CD4-positive, alpha-beta memory T cell (primary cell): ENCODE measurements at places on chromosomes 12 and 14. TPM values are rescaled to one million over a fixed set of nuclear protein-coding genes. Genes with fewer than 3 reads are reported as not detected.

The EID3 gene
- 9.4 TPM for total RNA-seq

DNA sequence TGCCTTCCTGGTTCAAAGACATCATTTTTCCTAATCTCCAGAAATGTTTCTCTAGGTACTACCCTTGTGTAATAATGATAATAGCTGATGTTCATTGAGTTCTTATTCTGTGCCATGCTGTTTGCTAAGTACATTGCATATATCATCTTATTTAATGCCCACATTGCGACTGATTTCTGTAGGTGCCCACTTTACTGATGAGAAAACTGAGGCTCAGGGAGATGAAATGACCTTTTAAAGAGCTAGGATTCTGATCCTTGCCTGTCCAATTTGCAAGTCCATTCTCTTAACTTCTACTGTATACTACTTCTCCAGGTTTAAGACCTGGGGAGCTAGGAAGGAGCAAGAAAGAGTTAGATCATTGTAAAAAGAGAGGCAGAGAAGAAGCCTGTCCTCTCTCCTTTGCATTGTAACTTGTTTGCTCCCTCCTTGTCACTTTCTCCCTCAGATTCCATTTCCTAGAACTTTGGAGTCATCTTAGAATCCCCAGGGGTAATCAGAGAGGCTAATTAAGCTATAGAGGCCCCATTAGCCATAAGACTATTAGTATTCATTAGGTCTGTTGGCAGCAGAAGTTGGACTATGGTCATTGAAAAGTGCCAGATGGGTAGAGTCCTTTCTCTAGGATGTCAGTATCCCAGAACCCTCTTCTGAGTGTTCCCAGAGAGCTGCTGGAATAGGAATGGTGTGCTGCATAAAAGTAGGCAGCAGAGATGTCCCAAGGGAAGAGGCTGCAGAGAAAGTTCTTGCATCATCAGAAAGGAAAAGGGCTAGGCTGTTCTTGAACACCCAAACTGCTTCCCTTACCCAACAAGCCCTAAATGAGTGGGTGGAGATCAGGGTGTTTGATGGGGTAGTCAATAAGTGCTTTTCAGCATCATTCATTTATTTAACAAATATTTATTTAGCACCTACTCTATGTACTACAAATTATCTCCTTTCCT, 3.1 kb downstream of the DGKA start:
- no peak for DNase-seq
- peaks cover 81% of the 10 kb centered on the region for H3K4me1 ChIP-seq
- peak overlapping the region; percentile 88 for H3K27ac ChIP-seq
- H3K27me3 ChIP-seq = no peaks in the 10 kb centered on the region

- no peaks in the 10 kb centered on the region for H3K36me3 ChIP-seq
- H3K4me1 ChIP-seq = peaks cover 43% of the 10 kb centered on the region
- peak within 1 kb of the TSS; percentile 98 for H3K27ac ChIP-seq
- DNase-seq = peak; percentile 88
- no peaks in the 10 kb centered on the region for H3K27me3 ChIP-seq
- H3K4me3 ChIP-seq = peak within 1 kb of the TSS; percentile 92
These were observed at the start of gene TMBIM4 for GRCh38 chr12:66169221-66170170. TMBIM4 (minus strand) TSS chr12:66169996; CDS start chr12:66169951, 45 bp downstream.

The SERPINA12 gene
- not detected for total RNA-seq

The CGRRF1 gene
- total RNA-seq = 23.8 TPM

GRCh38 chr12:10101042-10101579, 2.3 kb upstream of the CLEC1A start:
- no peaks in the 10 kb centered on the region for H3K27me3 ChIP-seq
- H3K4me3 ChIP-seq = no peak overlapping the region
- H3K4me1 ChIP-seq = no peaks in the 10 kb centered on the region
- DNase-seq = no peak

GRCh38 chr12:40168868-40169267, 55.9 kb upstream of the LRRK2 start:
- peaks cover 11% of the 10 kb centered on the region for H3K4me1 ChIP-seq
- H3K36me3 ChIP-seq = no peaks in the 10 kb centered on the region

The TMTC3 gene
- total RNA-seq = 11.5 TPM

The CHGA gene
- not detected for total RNA-seq

DNA sequence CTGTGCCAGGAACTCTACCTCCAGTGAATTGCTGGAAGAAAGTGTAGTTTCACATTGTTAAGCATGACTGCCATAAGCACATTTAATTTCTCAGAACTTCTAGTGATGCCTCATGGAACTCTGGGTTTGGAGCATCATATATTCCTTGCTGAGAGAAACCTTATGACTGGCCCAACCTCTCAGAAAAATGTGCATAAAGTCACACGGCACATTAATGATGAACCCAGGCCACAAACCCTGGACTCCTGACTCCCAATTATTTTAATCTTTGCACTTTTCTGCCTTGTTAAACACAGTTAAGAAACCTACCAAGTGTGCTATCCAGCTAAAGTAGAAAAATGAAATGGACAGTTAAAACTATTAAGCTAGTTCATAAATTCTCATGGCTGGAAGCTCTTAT, 5.6 kb downstream of the TCP11L2 start:
- DNase-seq = no peak
- H3K4me3 ChIP-seq = no peak overlapping the region
- H3K27ac ChIP-seq = no peak overlapping the region
- no peaks in the 10 kb centered on the region for H3K27me3 ChIP-seq

The GCH1 gene
- total RNA-seq = 28.4 TPM

DNA sequence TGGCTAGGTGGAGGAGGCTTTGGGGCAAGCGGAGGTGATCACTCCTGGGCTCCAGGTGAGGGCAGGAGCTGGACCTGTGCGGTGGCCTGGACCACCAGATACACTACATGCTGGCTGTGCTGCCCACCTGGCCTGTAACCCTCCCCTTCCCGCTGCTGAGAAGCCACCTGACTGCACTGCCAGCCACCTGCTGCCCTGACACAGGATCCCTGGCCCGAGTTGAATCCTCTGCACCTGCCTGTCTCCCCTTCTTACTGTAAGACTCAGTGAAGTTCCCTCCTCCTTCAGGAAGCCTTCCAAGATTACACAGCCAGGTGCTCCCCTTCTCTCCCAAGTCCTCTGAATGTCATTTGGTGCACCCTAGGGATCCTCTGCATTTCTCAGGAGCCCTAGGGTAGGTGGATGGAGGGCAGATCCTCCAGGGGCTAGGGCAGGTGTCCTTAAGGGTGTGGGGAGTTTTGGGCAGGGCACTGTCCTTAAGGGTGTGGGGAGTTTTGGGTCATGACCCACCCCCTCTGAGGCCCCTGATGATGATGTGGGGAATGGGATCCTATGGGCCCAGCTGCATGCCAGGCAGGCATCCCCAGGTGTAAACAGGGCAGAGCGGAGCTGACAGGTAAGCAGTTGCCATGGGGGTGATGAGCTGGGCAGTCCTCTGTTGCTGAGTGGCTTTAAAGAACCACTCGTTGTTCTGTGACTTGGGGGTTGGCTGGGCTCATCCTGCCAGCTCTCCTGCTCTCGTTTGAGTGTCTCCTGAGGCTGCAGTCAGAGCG, 6.7 kb upstream of the MTA1 start:
- H3K36me3 ChIP-seq = no peaks in the 10 kb centered on the region
- H3K4me3 ChIP-seq = no peak overlapping the region
- H3K4me1 ChIP-seq = peaks cover 15% of the 10 kb centered on the region
- no peak overlapping the region for H3K27ac ChIP-seq

- no peak overlapping the region for H3K4me3 ChIP-seq
- H3K4me1 ChIP-seq = no peaks in the 10 kb centered on the region
- no peak for DNase-seq
- no peaks in the 10 kb centered on the region for H3K27me3 ChIP-seq
- no peak overlapping the region for H3K27ac ChIP-seq
These were observed 59.4 kb downstream of the TMEM132C start for GRCh38 chr12:128326406-128326805.
